ENCODE measurements at places on chromosomes 5 and 9.

DNA sequence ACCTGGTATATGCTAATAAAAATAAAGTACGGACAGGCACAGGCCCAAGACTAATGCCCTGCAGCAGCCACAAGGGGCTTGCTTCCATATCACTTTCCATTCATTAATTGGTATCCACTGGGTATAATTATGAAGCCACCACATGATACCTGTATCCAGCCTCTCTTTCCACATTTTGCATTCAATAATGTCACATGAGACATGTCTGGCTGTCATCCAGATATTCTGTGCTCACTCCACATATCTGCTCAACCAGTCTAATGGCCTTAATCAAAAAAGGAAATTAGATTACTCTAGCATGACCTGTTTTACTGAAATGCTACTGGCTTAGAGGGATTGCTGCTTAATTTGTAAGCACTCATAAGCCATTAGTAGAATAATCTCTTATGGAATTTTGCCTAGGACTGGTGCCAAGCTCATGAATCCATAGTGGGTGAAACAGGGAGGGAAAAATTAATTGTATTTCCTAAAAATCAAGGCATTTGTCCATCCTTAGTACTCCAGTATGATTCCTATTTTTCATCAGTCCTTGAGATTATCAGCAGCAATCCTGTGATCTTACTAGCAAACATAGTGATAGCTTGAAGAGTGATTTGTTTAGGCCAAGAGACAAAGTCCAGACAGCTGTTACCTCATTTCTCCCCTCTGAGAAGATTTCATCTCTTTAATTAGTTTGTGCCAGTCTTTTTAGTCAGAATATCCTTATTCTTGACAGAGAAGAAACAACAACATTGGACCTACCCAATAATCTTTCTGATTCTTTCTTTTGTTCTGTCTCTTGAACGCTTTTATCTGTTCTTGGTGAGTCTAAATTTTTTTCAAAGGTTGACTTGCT lies 119.2 kb upstream of the ABCA1 start:
- no peak for DNase-seq

DNA sequence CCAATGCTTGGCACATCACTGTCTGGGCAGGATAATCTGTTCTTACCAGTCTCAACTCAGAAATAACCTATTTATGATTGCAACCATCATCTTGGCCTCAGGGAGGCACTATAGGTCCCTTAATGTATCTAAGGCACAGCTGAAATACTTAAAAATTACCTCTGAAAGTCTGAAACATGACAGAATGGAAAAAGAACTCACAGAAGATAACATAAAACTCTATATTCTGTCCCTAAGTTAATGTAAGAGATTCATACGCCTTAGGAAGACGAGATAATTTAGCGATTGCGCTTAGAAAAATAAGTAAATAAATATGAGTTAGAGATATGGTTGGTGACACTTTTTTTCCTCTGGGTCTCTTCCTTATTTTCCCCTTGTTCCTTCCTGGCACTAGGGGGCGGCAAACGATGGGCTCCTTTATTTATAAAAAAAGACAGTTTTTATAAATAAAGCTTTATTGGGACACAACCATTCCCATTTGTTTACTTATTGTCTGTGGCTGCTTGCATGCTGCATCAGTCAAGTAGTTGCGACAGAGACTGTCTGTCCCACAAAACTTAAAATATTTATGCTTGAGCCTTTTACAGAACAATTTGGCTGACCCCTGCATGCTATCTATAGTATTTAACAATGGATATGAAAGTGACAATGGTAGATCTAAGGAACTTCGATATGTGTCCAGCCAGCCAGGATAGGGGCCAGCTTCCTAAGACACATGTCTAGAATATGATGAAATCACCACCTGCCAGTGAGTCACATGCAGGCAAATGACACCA lies 79.6 kb downstream of the PDE4D start:
- peak; percentile 80 for DNase-seq

DNA sequence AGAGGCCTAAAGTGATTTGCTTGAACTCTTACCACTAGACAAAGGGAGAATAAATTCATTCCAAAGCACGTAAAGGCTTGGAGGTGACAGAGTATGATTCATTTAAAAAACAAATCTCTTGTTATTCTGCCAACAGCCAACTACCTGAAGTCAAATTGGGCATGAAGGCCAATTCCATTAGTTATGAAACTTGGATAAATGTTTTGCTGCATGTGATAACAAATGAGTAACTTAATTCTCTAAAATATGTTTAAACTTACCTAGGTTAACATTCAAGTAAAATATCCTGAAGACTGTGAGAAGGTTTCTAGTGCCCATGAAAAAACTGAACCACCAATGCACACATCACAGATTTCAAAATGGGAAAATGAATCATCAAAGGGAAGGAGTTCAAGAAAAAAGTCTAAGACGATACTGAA lies 120.1 kb upstream of the TSLP start:
- no peak for DNase-seq

- no peak for DNase-seq
Observed at GRCh38 chr5:36396640-36397039, 94.9 kb upstream of the RANBP3L start.

DNA sequence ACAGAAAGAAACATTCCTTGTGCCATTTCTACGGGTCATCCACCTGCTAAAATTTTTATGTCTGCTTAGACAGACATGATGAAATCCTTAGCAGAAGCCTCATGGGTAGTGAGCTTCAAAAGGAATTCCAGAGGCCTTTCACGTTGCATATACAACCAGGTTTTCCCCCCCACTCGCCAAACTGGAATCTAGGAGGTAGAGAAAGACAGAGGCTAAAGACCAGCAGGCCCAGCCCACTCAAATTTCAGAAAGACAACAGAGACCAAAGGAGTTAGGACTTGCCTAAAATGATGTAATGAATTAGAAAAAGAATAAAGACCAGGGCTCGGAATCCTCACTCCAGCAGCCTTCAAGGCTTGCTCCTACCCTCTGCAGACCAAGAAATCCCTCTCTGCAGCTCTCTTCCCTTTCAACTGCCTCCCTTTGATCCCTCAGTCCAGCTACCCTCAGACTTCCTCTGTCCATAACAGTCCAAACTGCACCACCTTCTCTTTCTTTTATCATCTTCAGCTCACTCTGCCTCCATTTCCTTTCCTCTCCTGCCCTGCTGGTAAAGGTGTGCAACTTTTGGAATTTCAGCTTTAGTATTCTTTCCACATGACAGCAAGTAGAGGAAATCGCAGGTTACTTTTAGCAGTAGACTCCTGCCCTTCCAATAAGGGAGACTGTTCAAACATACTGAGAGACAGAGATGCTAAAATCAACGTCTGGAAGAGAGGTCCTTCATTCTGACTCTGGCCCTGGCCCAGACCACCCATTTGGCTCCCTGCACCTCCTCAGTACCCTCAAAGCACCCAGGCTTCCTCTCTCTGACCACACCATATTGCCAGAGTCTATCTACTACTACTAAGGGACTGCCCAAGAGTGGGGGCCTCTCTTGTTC lies 8.9 kb downstream of the B4GALT1 start:
- no peak for DNase-seq

- peak; percentile 80 for DNase-seq
Observed at GRCh38 chr5:172680921-172681320, 39.9 kb downstream of the NEURL1B start.

GRCh38 chr9:109499631-109500410 lies 1.7 kb upstream of the PTPN3 start:
- DNase-seq = no peak

DNA sequence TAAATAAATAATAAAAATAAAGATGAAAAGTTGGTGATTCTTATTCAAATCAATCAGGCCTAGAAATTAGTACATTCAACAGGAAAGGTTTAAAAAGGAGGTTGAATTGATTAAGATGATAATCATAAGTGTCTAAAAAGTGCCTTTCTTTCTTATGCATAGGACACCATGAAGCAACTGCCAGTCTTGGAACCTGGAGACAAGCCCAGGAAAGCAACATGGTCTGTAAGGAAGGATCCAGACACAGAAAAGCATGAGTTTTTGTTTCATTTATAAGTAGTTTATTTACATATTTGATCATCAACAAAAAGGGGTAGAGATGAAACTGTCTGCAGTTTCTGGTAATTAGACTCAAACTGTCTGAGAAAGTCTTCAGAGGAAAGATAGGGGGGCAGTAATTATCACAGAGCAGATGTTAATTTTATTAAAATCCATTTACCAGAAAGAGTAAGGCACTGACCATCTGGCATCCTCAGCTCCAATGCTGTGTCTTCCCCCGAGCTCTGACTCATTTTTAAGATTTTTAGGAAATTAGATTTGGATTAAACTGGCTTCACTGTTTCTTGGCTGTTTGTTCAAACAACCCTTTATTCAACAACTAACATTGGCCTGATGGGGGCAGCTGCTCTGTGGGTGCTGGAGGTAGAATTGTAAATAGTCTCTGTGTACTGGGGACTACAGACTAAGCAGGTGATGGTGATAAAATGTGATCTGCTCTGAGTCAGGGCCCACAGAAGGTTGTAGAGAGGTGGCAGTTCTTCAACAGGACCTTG lies 2.7 kb downstream of the RABEPK start:
- DNase-seq = no peak

Data from NB4 (cell line).